ENCODE measurements at places on chromosomes 5 and 9.

DNA sequence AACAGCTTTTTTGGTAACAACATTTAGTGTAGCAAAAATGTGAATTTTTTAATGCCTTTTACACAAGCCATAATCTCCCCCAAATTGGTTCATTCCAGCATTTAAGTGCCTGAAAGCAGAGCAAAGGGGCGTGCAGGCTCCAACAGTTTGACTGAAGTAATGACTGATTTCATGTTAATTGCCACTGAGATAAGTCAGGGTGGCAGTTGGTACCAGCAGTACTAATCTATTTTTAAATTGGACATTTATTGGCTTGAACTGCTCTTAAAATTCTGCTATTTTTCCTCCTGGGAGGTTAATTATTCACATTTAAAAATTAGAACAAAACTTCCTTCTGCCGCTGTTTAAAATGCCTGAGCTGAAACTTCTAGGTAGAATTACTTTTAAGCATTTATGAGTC lies 12.4 kb downstream of the TMEM171 start:
- ATAC-seq: no peak

GRCh38 chr5:134006115-134006514 lies 1.3 kb upstream of the VDAC1 start:
- no peak for ATAC-seq

DNA sequence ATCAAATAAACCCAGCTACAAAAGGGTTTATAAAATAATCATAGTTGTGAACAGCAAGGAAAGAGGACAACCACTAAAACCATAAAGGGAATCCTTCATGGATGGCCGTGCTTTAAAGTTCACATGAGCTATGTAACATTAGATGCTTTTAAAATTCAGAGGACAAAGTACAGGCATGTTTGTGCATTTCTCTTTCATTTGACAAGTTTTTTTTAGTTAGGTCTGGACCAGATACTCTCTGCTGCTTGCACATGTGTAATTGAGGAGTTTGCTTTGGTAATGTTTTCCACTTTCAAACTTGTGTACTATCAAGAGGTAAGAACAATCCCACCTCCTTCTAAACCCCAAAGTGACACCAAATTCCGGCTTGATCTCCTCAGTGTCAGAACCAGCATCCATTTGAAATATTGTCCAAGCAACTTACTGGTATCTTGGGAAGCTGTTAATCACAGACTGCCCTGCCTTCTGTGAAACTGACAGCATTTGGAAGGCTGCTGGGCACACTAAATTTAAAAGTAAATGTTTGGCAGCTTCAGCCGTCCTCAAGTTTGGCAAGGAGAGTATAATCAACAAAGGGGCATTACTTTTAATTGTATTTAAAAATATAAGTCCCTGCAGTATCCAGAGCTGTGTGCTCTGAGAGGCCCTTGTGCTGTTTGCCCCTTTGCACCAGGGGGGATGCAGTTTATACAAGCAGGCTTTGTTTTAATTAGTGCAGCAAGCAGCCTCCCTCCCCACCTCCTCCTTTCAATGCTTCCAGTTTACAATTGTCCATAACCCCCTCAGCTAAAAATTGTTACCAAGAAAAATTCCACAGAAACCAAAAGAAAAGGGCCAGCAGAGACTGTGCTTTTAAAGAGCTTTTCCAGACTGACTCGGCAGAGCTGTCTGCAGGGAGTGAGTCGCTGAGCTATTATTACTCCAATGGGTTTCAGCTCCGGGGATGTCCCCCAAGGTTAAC lies 328.3 kb upstream of the MPDZ start:
- peak; percentile 91 for ATAC-seq

DNA sequence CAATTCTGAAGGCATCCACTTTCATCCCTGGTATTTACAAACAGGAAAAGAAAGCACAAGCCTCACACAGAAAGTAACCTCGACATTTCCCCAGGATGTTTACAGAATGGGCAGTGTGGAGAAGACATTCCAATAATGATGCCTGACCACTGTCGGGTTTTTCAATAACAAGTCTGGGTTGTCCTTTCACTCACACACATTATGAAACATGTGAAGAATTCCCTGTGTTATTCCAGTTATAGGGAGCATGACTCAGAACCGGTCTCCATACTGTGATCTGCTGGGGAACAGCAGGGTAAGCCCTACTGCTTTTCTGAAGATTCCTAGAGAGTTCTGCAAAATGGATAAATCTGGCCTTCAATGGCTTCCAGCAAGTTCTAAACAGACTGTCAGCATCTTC lies 155.3 kb downstream of the ADAMTS12 start:
- ATAC-seq: no peak

GRCh38 chr9:2271426-2271825 lies 256.3 kb downstream of the SMARCA2 start:
- no peak for ATAC-seq

GRCh38 chr5:133396814-133397213 lies 215.5 kb downstream of the FSTL4 start:
- no peak for ATAC-seq

DNA sequence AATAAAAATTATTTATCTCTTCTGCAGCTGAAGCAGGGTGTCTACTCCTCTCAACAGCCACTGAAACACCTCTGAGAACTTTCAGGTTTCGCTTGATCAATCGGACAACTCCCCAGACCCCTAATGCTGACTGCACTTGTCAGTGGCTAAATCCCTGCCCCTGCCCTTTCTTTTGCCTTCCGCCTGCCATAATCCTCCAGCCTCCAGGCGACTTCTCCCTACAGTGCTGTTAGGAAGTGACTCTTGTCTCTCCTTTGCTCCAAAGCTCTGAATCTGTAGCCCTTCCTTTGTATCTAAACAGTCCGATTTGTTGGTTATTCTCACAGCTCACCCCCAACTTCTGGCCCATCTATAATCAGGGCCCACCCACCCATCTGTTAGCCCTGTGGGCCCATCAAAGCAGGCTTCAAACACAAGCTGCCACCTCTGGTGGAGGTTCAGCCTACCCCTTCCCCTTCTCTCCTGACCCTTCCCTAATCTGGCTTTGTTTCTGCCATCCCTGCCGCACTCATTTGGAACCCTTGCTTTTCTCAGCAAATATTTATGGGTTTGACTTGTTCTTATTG lies 53.7 kb upstream of the IFNK start:
- no peak for ATAC-seq

DNA sequence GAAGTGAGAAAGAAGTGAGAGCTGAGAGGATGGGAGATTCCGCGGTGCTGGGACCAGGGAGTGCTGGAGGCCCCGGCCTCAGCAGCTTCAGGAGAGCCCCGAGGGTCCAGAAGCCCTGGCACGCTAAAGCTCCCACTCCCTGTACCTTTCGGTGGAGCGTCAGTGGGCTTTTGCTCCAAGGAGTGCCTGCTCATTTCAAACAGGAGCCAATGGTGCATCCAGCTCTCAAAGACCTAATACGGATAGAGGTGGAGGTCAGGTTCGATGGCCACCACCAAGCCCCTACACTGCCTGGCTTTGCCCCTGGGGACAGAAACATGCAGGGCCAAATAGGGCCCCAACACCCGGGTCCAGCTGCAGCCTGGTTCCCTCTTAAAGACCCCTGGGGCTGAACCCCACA lies 8.2 kb downstream of the CD74 start:
- ATAC-seq: no peak

DNA sequence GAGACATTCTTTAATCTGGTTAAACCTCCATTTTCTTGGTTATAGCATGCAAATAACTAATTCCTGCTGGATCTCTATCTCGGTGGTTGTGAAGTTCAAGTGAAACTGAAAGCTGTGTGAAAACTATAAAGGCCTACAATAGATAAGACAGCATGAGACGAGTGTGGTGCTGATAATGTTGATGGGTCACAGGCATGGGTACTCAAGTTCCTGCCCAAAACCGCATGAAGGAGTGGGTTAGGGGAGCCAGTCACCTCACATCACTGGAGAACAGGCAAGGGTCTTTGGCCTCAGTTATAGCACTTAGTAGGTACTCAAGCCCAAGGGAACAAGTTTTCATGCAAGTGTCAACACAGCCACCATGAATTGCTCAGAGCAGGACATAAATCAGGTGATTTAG lies 16.7 kb downstream of the HMHB1 start:
- no peak for ATAC-seq

GRCh38 chr9:95182854-95183563 lies 134.5 kb downstream of the FANCC start:
- ATAC-seq: no peak

DNA sequence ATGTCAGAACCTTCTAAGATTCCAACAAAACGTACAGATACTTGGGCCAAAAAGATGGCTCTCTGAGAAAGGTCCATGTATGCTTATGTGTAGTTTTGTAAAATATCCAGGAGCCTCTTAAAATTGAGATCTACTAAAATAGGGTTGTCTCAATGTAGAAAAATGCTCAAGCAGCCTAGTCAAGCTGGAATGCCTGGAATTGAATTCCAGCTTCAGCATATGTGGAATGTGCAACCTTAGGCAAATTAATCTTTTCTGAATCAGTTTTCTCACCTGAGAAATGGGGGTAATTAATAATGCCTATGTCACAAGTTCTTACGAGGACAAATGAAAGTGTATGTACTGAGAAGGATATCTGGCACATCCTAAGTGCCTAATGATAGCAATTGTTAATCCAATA lies 662.4 kb downstream of the DTWD2 start:
- no peak for ATAC-seq

GRCh38 chr5:15550502-15551112 lies 50.6 kb downstream of the FBXL7 start:
- ATAC-seq: no peak

- peak; percentile 89 for ATAC-seq
Measured at GRCh38 chr9:96317335-96317980, 15.5 kb upstream of the HSD17B3 start.

DNA sequence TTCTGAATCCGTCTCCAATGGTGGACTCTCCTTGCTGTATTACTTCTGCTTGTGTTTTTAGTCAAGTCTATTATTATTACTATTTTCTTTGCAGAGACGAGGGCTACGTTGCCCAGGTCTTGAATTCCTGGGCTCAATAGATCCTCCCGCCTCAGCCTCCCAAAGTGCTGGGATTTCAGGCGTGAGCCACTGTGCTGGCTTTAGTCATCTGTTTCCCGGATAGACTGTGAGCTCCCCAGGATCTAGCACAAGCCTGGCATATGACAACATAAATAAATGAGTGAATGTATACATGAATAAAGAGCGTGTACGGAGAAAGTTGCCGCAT lies 439 bp upstream of the DDX46 start:
- ATAC-seq: peak; percentile 74

GRCh38 chr5:4905674-4906520 lies 234.2 kb upstream of the ADAMTS16 start:
- ATAC-seq: no peak

DNA sequence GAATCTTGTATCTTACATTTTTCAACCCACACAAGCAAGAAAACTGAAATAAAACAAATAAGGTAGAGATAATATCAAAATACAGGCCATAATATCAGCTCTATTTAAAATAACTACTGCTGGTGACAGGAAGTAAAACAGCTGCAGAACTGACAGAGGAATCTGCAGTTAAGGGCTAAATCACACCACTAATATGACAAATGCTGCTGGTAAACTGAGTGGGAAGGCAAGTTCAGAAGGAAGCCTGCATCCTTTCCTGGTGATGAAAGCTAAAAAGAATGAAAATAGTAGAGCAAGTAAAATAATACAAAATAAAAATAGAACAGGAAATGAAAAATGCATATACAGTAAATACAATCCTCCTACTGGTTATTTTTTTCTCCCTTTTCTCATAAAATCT lies 1293.7 kb upstream of the C9orf72 start:
- ATAC-seq: peak; percentile 66

GRCh38 chr5:89534331-89534730 lies 651.3 kb upstream of the MEF2C start:
- no peak for ATAC-seq

GRCh38 chr5:158305861-158306260 lies 446.9 kb upstream of the CLINT1 start:
- ATAC-seq: no peak

- ATAC-seq: no peak
Measured at GRCh38 chr9:89655990-89656657, 51.3 kb downstream of the GADD45G start.

DNA sequence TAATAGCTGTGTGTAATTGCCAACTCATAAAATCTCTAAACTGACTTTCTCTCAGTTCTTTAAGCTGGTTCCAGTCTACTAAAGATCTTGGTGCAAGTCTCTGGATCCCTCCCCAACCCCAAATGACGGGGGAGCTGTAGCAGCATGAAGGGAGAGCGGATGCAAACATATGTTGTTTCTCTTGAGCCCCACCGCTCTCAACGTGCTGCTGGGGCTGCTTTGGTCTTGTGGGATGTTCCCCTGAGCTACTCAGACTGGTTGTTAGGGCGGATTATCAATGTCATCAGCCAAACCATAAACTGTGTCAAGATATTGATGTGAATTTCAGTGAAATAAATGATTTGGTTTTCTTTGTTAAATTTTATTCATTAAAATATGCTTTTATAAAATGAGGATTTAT lies 40.9 kb upstream of the APC start:
- ATAC-seq: no peak

- peak; percentile 92 for ATAC-seq
Measured at GRCh38 chr9:17793713-17794622, 215.1 kb downstream of the SH3GL2 start.

DNA sequence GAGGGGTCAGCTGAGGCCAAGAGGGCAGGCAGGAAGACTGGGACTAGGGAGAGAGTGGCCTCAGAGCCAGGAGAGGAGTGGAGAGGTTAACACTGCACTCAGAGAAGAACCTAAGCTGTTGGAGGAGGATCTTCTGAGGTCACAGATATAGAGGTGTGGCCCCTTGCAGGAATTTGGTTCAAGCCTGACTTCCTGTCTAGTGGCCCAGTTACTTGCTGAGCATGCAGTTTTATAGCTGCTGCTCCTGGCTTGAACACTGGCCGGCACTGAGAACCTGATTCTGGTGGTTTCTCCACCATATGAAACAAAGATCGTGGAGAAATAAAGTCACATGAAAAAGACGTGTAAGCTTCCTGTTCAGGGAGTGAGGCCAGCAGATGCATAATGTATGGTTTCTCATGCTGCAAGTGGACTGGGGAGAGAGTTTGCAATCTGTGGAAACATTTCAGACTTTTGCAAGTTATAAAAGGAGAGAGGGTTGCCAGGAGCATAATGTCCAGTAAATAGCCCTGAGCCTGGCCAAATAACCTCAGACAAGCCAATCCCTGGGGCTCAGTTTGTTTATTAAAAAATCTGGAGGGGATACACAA lies 82.6 kb downstream of the GALNT10 start:
- peak; percentile 14 for ATAC-seq

DNA sequence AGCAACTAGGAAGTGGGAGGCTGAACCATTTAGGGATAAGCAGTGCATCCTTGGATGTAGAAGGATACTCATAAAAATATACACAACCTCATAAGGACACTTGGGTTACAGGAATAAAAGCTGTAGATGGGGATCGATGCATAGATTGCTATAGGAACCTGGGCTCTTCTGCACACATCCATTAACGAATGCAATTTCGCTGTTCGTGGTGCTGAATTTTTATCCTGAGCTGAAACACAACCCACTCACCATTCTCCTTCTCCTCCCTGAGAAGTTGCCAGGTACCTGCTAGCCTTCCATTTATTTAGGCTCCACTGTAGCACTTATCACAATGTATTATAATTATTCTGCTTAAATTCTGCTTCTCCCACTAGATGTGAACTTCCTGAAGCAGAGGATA lies 320.6 kb upstream of the BRINP1 start:
- no peak for ATAC-seq

DNA sequence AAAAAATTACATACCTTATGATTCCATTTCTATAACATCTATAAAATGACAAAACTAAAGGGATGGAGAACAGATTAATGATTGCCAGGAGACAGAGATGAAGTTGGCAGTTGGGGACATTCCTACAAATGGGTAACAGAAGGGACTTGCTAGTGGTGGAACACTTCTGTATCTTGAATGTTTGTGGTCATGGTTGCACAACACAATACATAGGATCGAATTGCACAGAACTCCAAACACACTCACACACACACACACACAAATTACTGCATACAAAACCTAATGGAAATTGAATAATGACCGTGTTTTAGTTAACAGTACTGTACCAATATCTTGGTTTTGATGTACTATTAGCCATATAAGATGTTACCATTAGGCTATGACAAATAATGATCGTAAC lies 330.7 kb upstream of the POU5F2 start:
- ATAC-seq: no peak

Measured in SK-N-SH treated with all-trans-retinoic acid at 6 μM for 48 hours (cell line).